Neural progenitor cell (in vitro differentiated cells): ENCODE measurements at places on chromosomes 4 and X. TPM values are rescaled to one million over a fixed set of nuclear protein-coding genes. Genes with fewer than 3 reads are reported as not detected.

Gene SH3TC1
- total RNA-seq, result 0.22 and 0.25 TPM in 2 replicates

Gene ARMCX2
- total RNA-seq, result 105 and 121 TPM in 2 replicates

Gene RHOXF2B
- total RNA-seq, result not detected in 2 replicates

Gene PDGFC
- 2.5 and 4.7 TPM in 2 replicates for total RNA-seq

Gene PAGE1
- not detected in 2 replicates for total RNA-seq

Gene CLDN2
- not detected in 2 replicates for total RNA-seq

Gene NXF2
- 0.12 and 0.22 TPM in 2 replicates for total RNA-seq

Gene LGI2
- total RNA-seq, result 0.56 and 0.99 TPM in 2 replicates

Gene RPS6KA6
- 14.1 and 20.0 TPM in 2 replicates for total RNA-seq

Gene LONRF3
- 0.25 and 0.39 TPM in 2 replicates for total RNA-seq

Gene TLR6
- total RNA-seq, result 0.06 and 0.07 TPM in 2 replicates

Gene ZNF157
- 0.47 and 1.4 TPM in 2 replicates for total RNA-seq

Gene DGAT2L6
- not detected in 2 replicates for total RNA-seq

Gene IRAK1
- 6.8 and 13.6 TPM in 2 replicates for total RNA-seq

Gene UGT2B7
- not detected in 2 replicates for total RNA-seq

Gene CNGA1
- total RNA-seq, result 0.37 and 1.5 TPM in 2 replicates

- DNase-seq, result peak; percentile 58
Measured at GRCh38 chr4:89837993-89838390, 1.0 kb upstream of the SNCA start.

DNA sequence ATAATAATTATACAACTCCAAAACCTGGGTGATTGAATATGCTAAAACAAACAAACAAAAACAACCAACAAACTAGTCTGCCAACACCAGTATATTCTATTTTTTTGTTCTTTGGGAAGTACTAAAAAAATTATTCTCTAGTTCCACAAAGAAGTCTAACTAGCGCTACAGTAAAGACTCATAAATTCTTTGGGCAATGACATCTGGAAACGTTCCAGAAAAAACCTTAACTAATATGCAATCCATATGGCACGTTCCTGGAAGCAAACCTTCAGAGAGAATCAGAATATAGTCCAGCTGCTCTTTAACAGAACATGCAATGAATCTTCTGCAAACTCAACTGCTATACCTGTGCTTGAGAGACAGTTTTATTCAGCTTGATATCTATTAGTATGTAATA is 500.1 kb downstream of the TRAM1L1 start:
- DNase-seq, result no peak

GRCh38 chr4:6956087-6956433 is 46.4 kb downstream of the TBC1D14 start:
- DNase-seq, result no peak

GRCh38 chr4:55670695-55671094 is 34.6 kb upstream of the NMU start:
- DNase-seq, result no peak

- DNase-seq, result no peak
Measured at GRCh38 chrX:41664375-41664901, 24.3 kb upstream of the GPR34 start.

GRCh38 chr4:138112389-138112788 is 129.8 kb downstream of the SLC7A11 start:
- no peak for DNase-seq

DNA sequence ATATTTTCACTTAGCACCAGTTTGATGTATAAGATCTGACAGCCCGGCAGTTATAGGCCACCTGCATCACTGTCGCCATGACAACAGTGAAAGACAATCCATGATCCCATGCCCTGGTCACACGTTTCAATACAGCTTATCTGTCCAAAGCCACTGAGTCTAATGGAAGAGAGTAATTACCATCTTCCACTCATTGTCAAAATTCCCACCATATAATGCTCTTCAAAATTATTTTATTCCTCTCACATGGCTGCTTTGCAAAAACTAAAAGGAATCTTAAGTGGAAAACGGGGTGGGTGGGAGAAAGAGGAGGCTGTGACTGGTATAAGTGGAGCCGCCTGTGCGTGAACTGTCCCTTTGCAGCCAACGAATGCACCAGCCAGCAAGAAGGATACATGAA is 44.2 kb downstream of the MAML3 start:
- DNase-seq, result peak; percentile 69

- DNase-seq, result no peak
Measured at GRCh38 chrX:9905721-9906120, 61.4 kb upstream of the CLDN34 start.

GRCh38 chr4:41609851-41610250 is 71.9 kb downstream of the LIMCH1 start:
- DNase-seq, result no peak

GRCh38 chr4:56990109-56990905 is 11.6 kb downstream of the POLR2B start:
- DNase-seq, result no peak

DNA sequence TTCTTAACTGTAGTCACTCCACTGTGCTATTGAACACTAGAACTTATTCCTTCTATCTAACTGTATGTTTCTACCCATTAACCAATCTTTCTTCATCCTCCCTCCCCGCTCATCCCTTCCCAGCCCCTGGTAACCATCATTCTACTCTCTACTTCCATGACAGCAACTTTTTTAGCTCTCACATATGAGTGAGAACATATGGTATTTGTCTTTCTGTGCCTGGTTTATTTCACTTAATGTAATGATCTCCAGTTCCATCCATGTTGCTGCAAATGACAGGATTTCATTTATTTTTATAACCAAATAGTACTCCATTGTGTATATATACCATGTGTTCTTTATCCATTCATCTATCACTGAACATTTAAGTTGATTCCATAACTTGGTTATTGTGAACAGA is 186.5 kb downstream of the GABRB1 start:
- no peak for DNase-seq

- no peak for DNase-seq
Measured at GRCh38 chrX:39953879-39954278, 143.9 kb downstream of the BCOR start.

DNA sequence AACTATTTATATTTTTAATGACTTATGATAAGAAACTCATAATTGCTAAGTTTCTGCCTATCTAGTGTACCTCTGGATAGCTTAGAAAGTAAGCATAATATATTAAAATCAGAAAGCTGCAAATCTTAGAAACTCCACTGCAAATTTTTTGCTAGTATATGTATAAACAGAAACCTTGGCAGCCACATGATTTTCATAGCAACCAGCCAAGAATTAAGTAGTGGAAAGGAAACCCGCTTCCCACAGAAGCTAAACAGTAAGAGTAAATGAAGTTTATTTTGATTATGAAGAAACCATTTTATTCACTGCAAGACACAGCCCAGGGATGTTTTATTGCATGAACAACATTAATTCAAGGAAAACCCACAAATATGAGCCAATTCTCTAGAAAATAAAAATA is 872.5 kb upstream of the ADGRL3 start:
- DNase-seq, result no peak

GRCh38 chrX:40875476-40875875 is 140.1 kb upstream of the MED14 start:
- no peak for DNase-seq

DNA sequence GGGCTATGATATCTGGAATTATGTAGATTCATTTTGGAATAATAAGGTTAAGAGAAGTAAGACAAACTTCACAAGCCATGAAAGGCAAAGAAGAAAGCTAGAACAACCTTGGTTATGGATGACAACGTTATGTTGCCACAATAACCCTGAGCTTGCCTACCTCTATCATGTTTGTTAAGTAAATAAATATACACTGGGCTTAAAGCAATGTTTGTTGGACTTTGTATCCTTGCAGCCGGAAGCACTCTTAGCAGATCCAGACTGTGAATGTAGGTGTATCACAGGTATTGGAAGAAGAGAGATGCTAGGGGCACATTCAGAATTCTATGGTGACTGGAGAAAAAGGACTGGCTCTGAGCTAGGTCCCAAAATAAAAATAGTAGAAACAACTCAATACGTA is 214.4 kb downstream of the HS3ST1 start:
- DNase-seq, result no peak

GRCh38 chrX:106734827-106735226 is 8.3 kb downstream of the RNF128 start:
- DNase-seq, result no peak

GRCh38 chr4:162891788-162892707 is 274.6 kb downstream of the NAF1 start:
- no peak for DNase-seq

DNA sequence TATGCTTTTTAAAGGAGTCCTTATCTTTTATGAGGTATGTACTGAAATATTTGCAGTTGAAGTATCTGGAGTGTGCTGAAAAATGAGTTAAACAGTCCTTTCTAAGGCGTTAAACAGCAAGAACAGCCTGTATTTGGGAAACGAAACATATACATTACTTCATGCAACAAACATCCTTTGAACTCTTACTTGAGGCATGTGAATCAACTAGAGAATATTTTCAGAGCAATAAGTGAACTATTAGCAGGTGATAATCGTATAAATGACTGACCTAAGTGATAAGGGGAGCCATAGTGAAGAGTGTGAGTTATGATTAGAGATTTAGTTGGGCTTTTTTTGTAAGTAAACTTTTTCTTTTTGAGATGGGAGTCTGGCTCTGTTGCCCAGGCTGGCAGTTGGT is 45.9 kb upstream of the RHOH start:
- no peak for DNase-seq

- DNase-seq, result no peak
Measured at GRCh38 chrX:56099271-56099670, 132.9 kb upstream of the KLF8 start.

- no peak for DNase-seq
Measured at GRCh38 chrX:155028877-155029291, 2.2 kb downstream of the FUNDC2 start.

GRCh38 chrX:40933132-40933705 is 152.0 kb upstream of the USP9X start:
- no peak for DNase-seq

- no peak for DNase-seq
Measured at GRCh38 chr4:152983774-152984411, 47.8 kb downstream of the FHDC1 start.

- no peak for DNase-seq
Measured at GRCh38 chr4:38310446-38311043, 350.3 kb downstream of the PTTG2 start.

- no peak for DNase-seq
Measured at GRCh38 chr4:57071326-57071725, 38.9 kb downstream of the IGFBP7 start.

GRCh38 chr4:142091691-142092182 is 455.4 kb downstream of the IL15 start:
- no peak for DNase-seq

DNA sequence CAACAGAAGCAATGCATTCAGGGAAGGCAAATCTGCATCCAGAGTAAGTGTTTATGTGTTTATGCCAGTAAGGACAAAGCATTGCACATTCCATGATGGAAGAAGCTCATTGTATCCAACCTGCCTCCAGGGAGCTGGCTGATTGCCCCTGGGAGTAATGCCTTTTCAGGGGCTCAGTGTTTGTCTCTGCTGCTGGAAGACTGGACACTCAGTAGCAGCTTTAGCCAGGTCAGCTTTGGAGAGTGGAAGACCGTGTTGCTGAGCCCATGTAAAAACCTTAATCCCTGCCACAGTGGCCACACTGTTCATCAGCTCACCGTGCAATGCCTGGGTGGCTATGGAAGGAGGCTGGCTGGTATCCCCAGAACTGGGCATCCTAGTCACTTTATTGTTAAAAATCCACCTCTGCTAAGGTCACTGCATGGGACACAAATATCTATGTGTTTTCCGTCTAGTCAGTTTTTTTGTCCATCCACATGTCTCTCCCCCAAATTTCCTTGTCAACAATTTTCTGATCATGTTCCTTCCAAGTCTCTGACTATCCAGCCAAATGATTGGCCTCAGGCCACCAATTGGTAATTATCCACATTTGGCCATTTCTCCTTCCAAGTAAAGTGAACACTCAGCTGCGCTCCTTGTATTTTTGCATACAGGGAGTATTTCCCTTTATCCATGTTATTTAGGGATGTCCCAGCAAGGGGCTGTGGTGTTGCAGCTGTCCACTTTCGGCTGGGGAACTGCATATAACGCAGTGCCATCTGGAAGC is 2044.5 kb upstream of the AGA start:
- DNase-seq, result peak; percentile 25

DNA sequence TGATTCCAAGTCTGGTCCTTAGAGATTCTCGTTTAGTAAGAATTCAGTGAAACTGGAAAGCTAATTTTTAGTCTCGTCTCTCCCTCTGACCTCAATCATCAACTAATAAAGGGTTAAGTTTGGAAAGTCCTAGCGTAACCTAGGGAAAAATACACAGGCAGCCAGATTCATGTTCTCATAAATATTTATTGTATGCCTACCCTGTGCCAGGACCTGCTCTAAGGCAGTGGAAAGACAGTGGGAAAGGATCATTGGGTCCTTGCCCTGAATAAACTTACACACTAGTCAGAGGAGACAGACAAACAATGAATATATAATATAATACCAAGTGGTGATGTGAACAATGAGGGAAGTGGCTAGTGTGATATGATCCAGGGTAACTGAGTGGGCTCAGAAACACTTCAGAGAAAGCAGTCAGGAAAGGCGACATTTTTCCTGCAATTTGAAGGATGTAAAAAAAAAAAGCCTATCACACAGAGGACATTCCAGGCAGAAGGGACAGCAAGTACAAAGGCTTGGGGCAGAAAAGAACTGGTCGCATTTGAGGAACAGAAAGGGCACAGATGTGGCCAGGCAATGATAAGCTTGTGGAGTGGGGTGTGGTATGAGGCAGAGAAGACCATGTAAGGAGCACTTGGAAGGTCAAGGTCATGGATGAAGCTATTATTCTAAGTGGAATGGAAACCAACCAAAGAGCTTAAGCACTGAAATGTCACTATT is 128.8 kb downstream of the AMELX start:
- no peak for DNase-seq

GRCh38 chrX:130550351-130550750 is 148.6 kb downstream of the RBMX2 start:
- no peak for DNase-seq

- DNase-seq, result peak; percentile 3
Measured at GRCh38 chr4:42458657-42459056, 61.4 kb downstream of the SHISA3 start.

- DNase-seq, result no peak
Measured at GRCh38 chrX:49844611-49845010, 15.5 kb downstream of the PAGE4 start.

DNA sequence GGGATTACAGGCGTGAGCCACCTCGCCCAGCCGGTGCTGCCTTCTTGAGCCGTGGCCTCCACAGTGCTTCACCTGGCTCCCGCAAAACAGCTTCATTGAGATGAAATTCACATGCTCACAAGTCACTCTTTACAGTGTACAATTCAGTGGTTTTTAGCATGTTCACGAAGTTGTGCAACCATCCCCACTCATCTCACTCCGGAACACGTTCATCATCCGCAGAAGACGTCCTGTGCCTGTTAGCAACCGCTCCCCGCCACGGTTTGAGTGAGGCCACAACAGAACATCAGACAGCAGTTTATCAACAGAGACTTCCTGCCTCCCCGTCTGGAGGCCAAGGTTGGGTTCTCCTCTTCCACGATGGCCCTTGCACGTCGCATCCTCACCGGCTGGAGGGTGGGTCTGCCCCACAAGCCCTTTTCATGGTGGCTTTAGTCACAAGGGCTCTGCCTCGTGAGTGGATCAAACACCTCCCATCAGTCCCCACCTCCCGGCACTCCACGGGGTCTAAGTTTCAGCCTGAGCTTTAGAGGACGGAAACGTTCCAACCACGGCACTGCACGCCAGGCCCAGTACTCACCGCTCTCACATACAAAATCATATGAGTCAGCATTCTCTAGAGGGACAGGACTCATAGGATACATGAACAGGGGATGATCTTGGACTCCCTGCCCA is 29.6 kb upstream of the SPON2 start:
- DNase-seq, result no peak
